Dermis lymphatic vessel endothelial cell (primary cell): ENCODE measurements at places on chromosomes 12 and 14. TPM values are rescaled to one million over a fixed set of nuclear protein-coding genes. Genes with fewer than 3 reads are reported as not detected.

BBOF1 gene
- 0.98 and 1.3 TPM in 2 replicates for total RNA-seq

RNF212B gene
- total RNA-seq = not detected in 2 replicates

BCDIN3D gene
- 2.2 and 2.7 TPM in 2 replicates for total RNA-seq

MIP gene
- 0.22 and 0.26 TPM in 2 replicates for total RNA-seq

NRXN3 gene
- under 0.01 TPM in 1 of 2 replicates, not detected in the other for total RNA-seq

RBM23 gene
- total RNA-seq = 49.2 and 55.0 TPM in 2 replicates

SETD1B gene
- 1.3 and 2.1 TPM in 2 replicates for total RNA-seq

CMA1 gene
- not detected in 2 replicates for total RNA-seq

TRPV4 gene
- total RNA-seq = 1.5 TPM in 2 replicates

VPS37B gene
- 11.4 and 11.6 TPM in 2 replicates for total RNA-seq

SYNE3 gene
- total RNA-seq = 19.2 and 27.6 TPM in 2 replicates

LTBP2 gene
- total RNA-seq = 5.0 and 5.1 TPM in 2 replicates

SPIC gene
- total RNA-seq = not detected in 2 replicates

LUM gene
- total RNA-seq = not detected in 2 replicates

ZNF891 gene
- 0.54 and 0.86 TPM in 2 replicates for total RNA-seq

RD3L gene
- total RNA-seq = 0.11 TPM in 1 of 2 replicates, not detected in the other
